ENCODE measurements at places on chromosomes 3 and 15. TPM values are rescaled to one million over a fixed set of nuclear protein-coding genes. Genes with fewer than 3 reads are reported as not detected.

Gene TRPM1
- total RNA-seq, result 0.05 TPM

Gene CDHR4
- not detected for total RNA-seq

Gene MUC13
- not detected for total RNA-seq

Gene SHQ1
- total RNA-seq, result 15.4 TPM

Gene CHL1
- total RNA-seq, result not detected
